Activated CD4-positive, alpha-beta T cell treated with anti-CD3 and anti-CD28 coated beads, Interleukin-2, amount 50 U/mL, for 4 hours (primary cell): ENCODE measurements at places on chromosomes 16 and 17.

GRCh38 chr17:80916246-80916645 lies 75.4 kb upstream of the CHMP6 start:
- DNase-seq: no peak

- DNase-seq: no peak
Measured at GRCh38 chr17:50268743-50269275, 5.5 kb upstream of the TMEM92 start.

- no peak for DNase-seq
Measured at GRCh38 chr16:88901718-88902337, 35.4 kb upstream of the PABPN1L start.

DNA sequence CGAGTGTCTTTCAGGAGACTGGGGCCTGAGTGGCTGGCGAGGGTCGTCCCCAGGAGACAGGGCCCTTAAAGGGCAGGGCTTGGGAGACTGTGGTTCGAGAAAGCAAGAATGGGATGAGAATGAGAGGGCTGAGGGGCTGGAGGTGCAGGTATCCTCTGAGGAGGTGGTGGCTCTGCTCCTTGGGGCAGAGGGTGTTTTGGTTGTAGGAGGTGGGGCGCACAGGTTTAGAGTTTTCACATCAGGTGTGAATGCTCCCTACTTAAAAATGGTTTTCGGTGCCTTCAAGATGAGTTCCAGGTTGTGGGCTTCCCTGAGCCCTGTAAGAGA lies 430 bp downstream of the BCAS3 start:
- DNase-seq: no peak

DNA sequence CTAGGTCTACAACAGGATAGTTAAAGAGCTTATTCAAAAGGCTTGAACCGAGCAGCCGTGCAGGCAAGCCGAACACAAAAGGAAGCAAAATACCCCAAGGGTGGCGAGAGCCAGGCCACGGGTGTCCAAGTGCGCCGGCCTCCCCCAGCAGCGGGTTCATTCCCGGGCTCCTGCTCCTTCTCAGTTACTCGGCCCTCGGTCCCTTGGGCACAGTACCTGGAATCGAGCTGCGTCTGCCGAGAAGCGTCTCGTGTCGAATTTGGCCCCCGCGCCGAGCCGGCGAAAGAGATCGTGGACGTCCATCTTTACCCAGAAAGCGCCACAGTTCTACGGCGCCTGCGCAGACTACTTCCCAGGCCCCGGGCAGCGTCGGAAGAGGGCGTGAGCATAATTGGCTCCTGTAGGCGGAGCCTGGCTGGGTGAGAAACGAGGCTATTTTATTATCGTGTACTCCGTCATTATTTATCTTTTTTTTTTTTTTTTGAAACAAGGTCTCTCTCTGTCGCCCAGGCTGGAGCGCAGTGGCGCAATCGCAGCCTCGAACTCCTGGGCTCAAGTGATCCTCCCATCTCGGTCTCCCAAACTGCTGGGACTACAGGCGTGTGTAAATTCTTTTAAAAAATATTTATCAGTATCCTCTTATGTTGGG lies at the start of gene DDX52:
Gene DDX52 (minus strand): TSS at position 329 of the 649 bp plus-strand sequence. CDS start 26 bp downstream, at position 303.
- DNase-seq: peak; percentile 83

DNA sequence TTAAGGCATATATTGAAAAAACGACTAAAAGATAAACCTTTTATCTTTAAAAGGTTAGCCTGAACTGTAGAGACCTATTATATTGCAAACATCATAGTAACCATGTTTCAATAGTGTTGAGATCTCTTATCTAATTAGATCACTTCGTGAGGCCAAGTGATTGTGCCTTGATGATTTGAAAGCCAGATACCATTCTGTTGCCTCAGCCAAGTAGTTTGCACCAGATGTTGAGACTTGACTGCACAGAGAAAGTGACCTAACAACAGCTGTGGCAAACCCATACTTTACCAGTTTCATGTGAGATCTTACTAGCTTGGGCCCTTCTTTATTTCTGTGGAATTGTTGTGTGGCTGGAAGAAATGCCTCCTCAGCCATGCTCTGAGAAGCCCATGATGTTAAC lies 717.3 kb downstream of the KCNJ2 start:
- no peak for DNase-seq

GRCh38 chr17:68052810-68053209 lies 17.3 kb downstream of the KPNA2 start:
- no peak for DNase-seq

- DNase-seq: no peak
Measured at GRCh38 chr16:73065632-73066330, 17.9 kb upstream of the ZFHX3 start.

- no peak for DNase-seq
Measured at GRCh38 chr17:32962320-32962711, 29.3 kb upstream of the SPACA3 start.
